ENCODE measurements at places on chromosomes 2 and 18.

GRCh38 chr18:24306201-24306600, 91.4 kb downstream of the OSBPL1A start:
- no peak for DNase-seq

DNA sequence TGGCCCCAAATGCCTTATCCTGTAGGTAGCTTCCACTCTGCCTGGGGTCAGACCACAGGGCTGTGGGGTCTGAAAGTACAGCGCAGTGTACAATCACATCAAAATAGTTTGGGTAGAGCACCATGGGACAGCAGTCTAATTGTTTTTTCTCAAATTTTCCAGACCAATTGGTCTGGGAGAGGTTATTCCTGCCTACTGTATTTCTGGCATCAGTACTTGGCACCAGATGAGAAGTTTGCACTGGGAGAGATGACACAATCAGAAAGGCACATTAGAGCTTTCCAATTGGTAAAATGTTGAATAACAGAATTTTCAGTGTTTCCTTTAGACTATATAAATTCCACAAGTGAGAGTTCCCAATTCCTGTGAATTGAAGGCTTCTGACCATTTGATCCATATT, 30.9 kb upstream of the LRRTM1 start:
- no peak for DNase-seq

DNA sequence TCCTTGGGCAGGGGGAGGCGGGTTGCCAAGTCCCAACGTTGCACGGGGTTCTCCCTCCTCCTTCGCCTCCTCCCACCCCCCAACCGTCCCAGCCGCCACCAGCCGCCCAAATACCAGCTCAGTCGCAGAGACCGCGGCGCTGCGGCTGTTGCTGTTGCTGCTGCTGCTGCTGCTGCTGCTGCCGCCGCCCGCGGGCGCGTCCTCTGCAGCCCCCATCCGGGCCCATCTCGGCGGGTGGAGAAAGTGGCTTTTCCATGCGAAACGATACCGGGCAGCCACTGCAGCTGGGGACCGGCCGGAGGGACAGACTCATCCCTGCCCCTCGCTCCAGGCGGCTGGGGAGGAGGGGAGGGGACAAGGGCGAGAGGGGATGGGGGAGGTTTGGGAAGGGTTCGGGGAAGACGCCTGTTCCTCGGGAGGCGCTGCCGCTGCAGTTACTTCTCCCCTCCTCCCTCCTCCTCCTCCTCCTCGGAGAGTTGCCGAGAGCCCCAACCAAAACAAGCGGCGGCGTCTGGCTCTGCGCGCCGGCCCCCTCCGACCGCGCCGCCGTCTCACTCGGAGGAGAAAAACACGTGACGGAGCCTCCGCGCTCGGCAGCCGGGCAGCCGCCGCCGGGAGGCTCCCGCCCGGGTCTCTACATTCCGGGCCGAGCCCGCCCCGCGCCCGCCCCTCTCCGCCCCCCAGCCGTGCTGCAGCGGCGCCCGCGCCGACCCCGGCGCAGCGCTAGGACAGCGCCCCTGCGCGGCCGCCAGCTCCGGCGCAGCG, at the start of gene IRS1:
Gene IRS1 (minus strand): TSS at position 610 of the 765 bp plus-strand sequence. CDS start 1,082 bp downstream, outside the sequence.
- peak; percentile 77 for DNase-seq

GRCh38 chr2:119106301-119106897, 52.2 kb downstream of the C1QL2 start:
- DNase-seq: peak; percentile 16
